ENCODE measurements at places on chromosomes 6 and 20.

DNA sequence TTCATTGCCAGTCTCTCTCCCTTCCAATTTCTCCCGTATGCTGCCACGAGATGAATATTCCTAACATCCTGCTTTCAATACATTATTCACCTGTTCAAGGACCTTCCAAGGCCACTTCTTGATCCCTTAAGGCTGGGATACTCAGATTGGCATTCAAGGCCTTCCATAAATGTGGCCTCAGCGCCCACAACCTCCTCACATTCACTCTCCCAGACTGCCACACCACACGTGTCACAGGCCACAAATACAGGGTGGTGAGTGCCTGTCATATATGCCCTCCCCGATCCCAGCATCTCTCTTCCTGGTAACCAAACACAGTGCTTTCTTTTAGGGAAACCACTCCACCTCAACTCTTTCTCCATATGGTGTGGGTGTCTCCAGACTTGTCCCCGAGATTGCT, 55.5 kb downstream of the TTI1 start:
- no peak for DNase-seq

DNA sequence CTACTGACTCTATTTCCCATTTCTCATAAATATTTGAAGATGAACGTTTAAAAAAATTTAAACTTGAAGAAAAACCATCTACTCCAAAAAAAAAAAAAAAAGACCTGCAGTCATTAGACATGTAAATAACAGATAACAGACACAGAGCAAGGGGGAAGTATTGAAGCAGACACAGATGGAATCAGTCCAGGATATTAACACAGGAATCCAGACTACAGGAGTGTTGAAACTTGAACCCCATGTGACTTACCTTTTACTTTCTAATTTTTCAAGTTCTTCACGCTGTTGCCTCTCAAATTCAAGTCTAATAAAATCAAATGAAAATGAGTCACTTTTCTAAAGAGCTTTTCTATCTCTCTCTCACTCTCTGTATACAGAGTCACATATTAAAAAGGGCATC, 191.8 kb downstream of the KIF16B start:
- no peak for DNase-seq

DNA sequence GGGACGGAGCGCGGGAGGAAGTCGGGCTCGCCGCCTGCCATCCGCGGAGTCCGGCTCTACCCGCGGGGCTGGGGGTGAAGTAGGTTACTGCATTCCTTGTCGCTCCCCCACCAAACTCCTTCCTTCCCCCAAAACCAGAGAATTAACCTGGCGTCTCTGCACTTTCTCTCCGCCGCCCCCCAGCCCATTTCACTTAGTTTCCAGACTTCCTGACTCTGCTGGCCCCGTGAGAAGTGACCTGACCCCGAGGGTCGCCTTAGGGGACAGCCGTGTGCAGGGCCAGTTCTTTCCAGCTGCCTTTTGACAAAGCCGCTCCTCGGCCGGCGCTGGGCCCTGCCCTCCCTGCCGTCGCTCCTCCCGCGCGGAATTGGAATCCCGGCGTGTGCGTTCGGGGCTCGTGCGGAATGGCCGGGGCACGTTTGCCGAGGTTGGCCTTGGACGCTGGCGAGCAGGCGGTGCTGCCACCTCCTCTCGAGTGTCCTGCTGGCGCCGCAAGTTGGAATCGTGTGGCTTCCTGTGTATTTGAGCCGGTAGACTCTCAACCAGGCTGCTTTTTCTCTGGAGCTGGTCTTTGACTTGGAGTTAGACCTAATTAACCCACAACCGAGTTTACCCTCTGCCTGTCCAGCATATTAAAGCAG, 650 bp downstream of the DCBLD1 start:
- DNase-seq, result peak; percentile 83

DNA sequence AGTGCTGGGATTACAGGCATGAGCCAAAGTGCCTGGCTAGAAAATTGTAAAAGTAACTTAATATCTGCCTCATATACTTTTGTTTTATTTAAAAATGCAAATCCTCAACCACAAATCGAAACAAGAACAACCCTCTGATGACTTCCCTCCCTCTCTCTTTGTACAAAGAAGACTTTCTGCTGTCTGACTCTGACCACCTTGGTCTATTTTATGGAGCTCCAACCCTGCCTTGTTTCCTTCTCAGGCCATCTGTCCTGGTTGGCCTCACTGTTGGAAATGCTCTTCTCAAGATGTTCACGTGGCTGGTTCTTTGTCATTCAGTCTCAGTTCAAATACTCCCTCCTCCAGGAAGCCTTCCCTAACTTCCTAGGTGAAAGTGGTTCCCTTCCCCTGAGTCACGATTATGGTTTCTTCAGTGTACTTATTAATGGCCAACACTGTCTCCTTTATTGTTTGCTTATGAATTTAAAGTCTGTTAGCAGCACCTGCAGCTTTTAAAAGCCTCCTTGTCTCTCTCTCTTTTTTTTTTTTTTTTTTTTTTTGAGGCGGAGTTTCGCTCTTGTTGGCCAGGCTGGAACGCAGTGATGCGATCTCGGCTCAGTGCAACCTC, 151.5 kb upstream of the SALL4 start:
- DNase-seq, result no peak

DNA sequence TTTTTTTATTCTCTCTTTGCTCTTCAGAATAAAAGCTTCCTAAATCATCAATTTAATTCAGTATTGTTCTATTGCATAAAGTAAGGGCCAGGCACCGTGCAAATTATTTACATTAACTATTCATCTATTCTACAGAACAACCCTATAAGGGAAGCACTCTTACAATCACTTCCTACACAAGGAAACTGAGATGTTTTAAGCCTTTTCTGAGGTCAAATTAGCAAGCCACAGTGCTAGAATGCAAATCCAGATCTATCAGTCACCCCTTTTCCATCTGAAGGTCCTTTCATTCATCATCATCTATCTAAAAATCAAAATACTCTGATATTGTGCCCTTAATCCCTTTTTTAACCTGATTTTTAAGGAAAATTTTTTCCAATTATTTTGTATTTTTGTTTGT, 31.2 kb downstream of the FRK start:
- no peak for DNase-seq

GRCh38 chr20:13312300-13312699, 91.2 kb downstream of the ISM1 start:
- no peak for DNase-seq

DNA sequence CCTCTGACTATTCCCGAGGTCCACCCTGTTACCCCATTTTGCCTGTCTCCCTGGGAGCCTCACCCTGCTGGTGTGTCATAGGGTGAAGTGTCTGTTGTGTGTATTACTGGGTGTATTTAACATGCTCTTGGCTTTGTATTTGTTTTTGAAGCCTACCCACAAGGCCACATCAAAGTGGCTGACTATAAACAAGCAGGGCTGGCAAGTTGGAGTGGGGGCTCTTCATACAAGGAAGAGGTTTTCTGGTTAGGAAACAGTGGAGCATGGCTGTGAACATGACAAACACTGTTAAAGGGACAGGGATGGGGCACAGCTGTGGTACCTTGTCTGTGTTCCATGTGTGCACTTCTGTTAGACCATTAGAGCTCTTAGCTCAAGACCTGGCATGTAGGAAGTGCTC, 26.3 kb downstream of the HECA start:
- DNase-seq, result peak; percentile 20

GRCh38 chr6:15577550-15578171, 85.2 kb downstream of the DTNBP1 start:
- no peak for DNase-seq

GRCh38 chr20:50708845-50709635, 17.7 kb upstream of the RIPOR3 start:
- DNase-seq, result no peak

All from AG20443 (cell line).